ENCODE measurements at places on chromosomes 2 and 18. TPM values are rescaled to one million over a fixed set of nuclear protein-coding genes. Genes with fewer than 3 reads are reported as not detected.
A peak's percentile ranks its signal among the peaks of the same experiment; 100 is the strongest.

GRCh38 chr2:106270471-106270891 is 76.4 kb upstream of the UXS1 start:
- DNase-seq, result peak; percentile 34

DNA sequence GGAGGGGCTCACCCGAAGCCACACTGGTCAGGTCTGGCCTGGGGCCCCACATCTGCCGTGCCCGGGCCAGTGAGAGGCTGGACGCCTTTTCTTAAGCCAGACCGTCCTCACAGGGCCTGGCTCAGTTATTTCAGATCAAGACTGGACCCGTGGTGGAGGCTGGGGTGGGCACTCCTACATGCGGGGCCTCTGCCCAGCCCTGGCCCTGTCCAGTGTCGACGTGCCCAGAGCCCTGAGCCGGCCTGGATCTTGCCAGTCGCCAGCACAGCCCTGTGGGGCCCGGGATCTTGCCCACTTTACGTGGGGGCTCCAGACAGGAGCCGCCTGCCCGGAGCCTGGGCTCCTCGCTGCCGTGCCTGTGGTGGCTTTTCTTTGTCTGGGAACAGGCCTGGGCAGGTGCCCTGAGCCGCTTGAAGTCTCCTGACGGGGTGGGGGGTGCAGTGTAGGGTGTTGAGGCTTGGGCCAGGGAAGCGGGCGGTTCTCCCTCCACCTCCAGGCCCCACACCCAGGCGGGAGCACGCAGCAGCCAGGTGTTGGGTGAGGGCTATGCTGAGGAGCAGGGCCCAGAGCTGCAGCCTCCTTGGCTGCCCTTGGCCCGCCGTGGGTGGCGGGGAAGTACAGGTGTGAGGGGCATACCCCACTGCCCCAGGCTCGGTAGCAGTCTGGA is 6.0 kb downstream of the GPC1 start:
- DNase-seq, result no peak

DNA sequence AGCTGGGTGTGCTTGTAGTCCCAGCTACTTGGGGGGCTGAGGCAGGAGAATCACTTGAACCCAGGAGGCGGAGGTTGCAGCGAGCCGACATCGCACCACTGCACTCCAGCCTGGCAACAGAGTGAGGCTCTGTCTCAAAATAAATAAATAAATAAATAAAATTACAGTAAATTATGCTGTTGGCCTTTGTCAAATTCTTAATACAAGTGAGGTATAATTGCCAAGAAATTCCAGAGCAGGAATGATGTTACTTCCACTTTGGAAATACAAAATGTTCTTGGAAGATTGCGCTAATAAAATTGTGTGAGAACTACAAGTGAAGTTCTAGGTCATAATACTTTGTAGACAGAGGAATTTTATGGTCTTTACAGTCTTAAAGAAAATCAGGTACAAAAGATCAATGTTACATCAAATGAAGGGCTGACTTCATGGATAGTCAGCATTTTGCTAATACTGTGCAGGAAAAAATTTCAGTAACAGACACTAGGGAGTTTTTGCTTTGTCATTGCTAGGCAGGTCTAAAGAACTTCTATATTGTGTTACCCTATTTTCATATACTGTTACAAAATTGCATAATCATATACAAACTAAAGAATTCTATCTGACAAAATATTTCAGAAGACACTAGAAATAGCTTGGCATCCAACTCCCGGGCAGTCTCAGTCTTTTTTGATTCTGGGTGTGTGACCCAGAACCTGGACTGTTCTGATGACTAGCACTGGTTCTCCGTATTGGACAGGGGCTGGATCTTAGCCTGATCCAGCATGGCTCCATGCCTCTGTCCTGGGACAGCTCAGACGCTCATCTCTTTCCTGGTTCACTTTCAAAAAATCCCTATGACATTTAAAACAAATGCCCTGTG is 76.0 kb upstream of the STK17B start:
- DNase-seq, result no peak

DNA sequence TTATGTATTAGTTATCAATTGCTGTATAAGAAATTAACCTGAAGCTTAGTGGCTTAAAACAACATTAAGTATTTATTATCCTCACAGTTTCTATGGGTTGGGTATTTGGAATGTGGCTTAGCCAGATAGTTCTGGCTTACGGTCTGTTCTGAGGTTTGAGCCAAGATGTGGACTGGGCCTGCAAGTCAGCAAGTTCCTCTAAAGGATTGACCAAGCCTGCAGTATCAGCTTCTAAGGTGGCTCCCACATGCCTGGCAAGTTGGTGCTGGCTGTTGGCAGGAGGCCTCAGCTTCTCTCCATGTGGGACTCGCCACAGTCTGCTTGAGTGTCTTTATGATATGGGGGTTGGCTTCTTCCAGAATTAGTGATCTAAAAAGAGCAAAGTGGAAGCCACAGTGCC is 45.0 kb upstream of the TCF4 start:
- no peak for DNase-seq

DNA sequence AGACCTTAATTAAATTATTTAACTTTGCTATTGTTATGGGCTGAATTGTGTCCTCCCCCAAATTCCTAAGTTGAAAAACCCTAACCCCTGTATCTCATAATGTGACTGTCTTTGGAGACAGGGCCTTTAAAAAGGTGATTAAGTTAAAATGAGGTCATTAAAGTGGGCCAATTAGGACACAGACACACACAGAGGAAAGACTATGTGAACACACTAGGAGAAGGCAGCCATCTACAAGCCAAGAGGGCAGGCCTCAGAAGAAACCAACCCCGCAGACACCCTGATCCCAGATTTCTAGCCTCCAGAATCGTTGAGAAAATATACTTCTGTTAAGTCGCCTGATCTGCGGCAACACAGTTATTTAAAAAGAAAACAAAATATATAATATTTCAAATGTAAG is 6.4 kb downstream of the STK17B start:
- DNase-seq, result no peak

GRCh38 chr2:67346718-67347407 is 50.3 kb upstream of the ETAA1 start:
- DNase-seq, result no peak

- DNase-seq, result peak; percentile 94
Measured at GRCh38 chr2:231713730-231714638, 5.7 kb downstream of the PTMA start.

- DNase-seq, result peak; percentile 23
Measured at GRCh38 chr18:48819781-48820482, 130.8 kb downstream of the SMAD7 start.

ALMS1 gene
- 12.9 TPM for total RNA-seq

RASGRP3 gene
- total RNA-seq, result 22.9 TPM

DGKD gene
- total RNA-seq, result 92.4 TPM

ASB18 gene
- not detected for total RNA-seq

All from activated CD8-positive, alpha-beta memory T cell treated with anti-CD3 and anti-CD28 coated beads, Interleukin-2, amount 10 ng/mL, durations not matched to agents 7 days and 5 days (primary cell).